ENCODE measurements at places on chromosomes 16 and 17.

DNA sequence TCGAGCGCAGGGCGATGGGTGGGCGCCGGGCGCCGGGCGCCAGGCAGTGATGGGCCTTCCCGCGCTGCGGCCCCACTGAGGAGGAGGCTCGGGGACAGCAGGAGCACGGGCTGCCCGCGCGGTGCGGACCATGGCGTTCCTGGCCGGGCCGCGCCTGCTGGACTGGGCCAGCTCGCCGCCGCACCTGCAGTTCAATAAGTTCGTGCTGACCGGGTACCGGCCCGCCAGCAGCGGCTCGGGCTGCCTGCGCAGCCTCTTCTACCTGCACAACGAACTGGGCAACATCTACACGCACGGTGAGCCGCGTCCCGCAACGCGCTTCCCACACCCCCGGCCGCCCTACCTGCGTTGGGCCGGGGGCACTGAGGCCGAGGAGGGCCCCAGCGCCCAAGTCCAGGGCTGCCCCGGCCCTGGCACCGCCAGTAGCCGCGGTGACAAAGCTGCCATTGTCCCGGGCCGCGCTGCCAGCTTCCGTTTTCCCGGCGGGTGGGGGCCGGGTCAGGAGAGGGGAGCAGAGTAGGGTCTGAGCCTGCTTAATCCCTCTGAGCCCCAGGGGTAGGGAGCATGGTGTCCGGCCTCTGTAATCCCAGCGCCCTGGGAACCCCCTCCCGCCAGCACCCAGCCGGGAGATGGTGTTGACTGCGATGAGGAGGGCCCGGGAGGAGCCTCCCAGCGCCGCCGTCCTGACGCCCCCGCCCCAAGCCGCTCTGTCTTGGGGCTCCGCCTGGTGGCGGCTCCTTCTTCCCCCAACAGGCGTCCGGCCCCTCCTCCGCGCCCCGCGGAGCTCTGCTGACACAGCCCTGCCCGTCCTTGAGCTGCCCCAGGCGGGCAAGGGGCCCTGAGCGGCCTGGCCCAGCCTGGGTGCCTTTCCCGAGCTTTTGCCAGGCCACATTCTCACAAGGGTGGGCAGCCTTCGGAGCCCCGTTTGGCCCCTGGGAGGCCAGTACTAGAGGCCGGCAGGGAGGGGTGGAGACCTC lies 685 bp downstream of the PAQR4 start:
- peak; percentile 33 for DNase-seq

- DNase-seq = no peak
Observed at GRCh38 chr17:81097943-81098308, 63.0 kb downstream of the BAIAP2 start.

GRCh38 chr17:40038882-40039513 lies 15.2 kb downstream of the MED24 start:
- peak; percentile 89 for DNase-seq

DNA sequence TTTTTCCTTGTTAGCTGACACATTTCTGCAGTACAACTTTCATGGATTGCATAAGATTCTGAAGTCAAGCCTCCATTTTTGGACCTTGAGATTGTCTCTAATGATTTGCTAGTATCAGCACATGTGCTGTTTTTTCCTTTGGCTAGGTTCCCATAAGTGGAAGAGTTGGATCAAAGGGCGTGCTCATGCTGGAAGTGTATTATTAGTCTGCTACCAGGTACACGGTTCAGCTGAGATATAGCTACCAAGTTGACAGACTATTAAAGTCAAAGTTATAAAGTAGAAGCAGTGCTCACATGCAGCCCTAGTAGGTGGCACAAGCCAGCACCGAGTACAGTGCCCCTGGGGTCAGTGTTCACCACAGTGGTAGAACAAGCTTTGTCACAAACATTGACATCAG lies 3.2 kb downstream of the FAHD1 start:
- DNase-seq = no peak

DNA sequence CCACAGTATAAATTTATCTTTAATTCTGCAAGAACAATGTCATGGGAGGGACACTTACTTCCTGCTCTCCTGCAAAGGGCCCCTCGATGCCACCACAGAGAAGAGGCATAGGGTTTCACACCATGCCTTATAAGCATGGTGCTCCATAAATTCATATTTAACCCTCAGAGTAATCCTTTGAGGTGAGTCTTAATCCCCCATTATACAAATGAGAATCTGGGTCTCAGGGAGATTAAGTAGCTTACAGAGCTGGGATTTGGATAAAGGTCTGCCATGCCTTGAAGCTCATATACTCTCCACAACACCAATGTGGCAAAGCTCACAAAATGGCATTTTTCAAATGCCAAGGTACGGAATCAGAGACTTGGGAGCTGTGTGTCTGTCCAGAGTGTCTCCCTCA lies 268.5 kb upstream of the CCL2 start:
- DNase-seq = no peak

- no peak for DNase-seq
Observed at GRCh38 chr17:45367216-45367615, 50.4 kb upstream of the MAP3K14 start.

DNA sequence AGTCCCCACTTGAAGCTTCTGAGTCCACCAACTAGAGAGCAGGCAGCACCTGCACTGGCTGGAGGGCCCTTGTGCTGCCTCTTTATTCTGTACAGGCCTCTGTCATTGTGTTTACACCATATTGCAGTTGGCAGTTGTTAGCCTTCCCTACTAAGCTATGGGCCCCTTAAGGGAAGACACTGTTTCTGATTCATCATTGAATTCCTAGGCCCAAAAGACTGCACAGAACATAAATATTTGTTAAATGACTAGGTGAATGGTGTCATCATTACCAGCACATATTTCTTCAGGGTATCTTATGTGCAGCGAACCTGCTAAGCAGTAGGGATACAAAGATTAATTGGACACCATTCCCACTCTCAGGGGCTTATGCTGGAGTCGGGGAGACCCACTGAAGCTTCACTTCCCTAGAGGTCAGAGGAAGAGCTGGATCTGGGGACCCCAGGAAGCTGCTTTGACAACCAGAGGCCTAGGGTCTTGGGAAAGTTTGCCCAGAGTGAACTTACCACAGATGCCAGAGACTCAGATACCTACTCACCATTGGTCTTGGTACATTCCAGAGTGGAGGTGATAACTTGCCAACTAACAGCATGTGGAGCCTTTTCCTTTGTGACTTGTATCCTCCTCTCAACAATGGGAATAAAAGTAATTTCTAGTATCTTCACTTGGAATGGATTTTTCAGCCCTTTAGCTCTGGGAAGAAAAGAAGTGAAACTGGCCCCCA lies 28.7 kb upstream of the DDX52 start:
- DNase-seq = peak; percentile 80

GRCh38 chr17:14157822-14158221 lies 78.8 kb downstream of the CDRT15 start:
- no peak for DNase-seq

- peak; percentile 62 for DNase-seq
Observed at GRCh38 chr17:50087246-50087911, 7.8 kb upstream of the PDK2 start.

DNA sequence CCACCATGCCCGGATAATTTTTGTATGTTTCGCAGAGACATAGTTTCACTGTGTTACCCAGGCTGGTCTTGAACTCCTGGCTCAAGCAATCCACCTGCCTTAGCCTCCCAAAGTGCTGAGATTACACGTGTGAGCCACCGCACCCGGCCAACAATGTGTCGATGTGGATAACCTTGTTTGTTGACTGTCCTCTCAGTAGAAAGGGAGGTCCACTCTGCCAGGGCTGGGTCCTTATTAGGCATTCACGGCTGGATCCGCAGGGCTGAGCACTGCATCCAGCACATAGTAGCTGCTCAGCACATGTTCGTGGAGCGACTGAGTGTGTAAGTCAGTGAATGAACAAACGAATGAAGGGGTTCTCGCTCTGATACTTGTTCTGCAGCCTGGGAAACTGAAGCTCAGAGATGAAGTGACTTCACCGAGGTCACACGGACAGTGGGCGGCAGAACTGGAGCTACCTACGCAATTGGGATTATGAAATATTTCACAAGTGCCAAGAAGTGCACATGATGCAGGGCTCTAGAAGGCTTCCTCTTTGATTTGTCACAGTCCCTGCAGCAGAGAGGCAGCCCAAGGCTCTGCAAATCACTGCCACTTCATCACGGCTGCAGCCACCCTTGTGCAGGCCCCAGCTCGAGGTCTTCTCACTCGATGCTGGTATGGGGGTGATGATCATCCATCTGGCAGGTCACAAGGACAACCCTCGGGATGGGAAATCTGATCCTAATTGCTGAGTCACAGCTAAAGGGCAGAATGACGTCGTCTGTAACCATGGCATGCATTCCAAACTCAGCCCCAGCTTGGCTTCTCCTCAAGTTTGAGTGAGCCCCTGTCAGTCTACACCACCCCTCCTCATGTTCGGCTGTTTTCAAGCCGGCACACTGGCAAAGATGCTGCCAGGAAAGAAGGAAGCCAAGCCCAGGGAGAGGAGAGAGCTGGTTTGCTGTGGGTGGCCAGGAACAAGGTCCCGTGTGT lies 28.0 kb upstream of the SNN start:
- peak; percentile 99 for DNase-seq

- DNase-seq = no peak
Observed at GRCh38 chr16:86864586-86864985, 286.2 kb downstream of the FOXL1 start.

DNA sequence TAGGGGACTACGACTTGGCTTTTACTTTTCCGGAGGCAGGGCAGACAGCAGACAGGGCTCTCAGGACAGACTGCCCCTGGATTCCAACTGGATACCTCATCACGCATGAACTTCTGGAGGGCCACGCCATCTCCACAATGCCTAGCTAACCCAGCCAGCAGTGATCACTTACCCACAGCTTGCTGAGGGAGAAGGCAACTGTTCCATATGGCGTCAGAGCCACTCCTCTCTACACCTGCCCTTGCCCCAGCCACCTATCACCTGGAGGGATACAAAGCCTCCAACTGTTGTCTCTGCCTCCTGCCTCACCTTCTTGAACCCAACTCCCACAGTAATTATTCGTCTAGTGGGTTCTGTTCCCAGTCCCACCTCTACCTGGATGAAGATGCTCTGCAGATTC lies 8.8 kb downstream of the MYO19 start:
- no peak for DNase-seq

DNA sequence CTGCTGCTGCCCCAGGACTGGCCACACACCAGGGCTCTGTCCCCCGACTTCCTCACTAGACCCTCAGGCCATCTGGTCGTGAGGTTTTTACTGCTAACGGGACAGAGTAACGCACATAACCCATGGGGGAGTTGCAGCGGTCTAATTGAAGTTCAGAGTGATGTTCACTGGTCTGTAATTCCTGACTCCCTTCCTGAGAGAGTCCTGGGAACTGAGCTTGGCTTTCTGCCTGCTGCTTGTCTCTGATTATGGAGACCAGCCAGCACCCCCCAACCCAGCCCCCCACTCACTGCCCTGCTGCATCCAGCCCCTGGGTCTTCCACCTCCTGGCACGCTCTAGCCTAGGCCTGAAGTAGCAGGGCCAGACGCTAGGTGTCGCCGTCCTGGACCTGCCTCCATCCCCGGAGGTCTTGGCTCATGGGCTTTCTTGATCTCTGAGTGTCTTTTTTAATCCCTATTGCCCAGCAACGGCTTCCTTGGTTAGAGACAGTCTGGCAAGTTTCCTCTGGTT lies 192.9 kb downstream of the CCDC182 start:
- no peak for DNase-seq

DNA sequence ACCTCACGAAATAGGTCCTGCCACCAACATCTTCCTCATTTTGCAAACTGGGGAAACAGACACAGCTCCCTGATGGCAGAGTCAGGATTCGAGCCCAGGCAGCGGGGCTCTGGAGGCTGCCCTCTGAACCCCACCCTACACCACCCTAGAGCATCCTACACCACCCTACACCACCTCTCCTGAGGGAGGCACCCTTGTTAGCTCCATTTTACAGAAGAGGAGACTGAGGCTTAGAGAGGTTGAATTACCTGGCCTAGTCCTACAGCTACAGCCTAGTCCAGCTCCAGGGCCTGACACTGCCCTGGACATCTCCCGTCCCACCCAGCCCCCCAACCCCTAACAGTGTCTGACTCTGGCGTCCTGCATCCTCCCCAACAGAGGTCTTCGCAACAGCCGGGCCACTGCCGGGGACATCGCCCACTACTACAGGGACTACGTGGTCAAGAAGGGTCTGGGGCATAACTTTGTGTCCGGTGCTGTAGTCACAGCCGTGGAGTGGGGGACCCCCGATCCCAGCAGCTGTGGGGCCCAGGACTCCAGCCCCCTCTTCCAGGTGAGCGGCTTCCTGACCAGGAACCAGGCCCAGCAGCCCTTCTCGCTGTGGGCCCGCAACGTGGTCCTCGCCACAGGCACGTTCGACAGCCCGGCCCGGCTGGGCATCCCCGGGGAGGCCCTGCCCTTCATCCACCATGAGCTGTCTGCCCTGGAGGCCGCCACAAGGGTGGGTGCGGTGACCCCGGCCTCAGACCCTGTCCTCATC lies 3.2 kb upstream of the NECAB2 start:
- no peak for DNase-seq

DNA sequence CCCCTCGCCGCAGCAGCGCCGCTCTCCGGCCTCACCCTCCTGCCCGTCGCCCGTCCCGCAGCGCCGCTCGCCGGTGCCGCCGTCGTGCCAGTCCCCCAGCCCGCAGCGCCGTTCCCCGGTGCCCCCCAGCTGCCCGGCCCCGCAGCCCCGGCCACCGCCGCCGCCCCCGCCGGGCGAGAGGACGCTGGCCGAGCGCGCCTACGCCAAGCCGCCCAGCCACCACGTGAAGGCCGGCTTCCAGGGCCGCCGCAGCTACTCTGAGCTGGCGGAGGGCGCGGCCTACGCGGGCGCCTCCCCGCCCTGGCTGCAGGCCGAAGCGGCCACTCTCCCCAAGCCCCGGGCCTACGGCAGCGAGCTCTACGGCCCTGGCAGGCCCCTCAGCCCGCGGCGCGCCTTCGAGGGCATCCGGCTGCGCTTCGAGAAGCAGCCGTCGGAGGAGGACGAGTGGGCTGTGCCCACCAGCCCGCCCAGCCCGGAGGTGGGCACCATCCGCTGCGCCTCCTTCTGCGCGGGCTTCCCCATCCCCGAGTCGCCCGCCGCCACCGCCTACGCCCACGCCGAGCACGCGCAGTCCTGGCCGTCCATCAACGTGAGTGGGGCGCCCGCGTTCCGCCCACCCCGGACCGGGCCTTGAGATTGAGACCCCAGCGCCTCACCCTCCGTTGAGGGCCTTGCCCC lies 15.0 kb downstream of the TBKBP1 start:
- peak; percentile 53 for DNase-seq

DNA sequence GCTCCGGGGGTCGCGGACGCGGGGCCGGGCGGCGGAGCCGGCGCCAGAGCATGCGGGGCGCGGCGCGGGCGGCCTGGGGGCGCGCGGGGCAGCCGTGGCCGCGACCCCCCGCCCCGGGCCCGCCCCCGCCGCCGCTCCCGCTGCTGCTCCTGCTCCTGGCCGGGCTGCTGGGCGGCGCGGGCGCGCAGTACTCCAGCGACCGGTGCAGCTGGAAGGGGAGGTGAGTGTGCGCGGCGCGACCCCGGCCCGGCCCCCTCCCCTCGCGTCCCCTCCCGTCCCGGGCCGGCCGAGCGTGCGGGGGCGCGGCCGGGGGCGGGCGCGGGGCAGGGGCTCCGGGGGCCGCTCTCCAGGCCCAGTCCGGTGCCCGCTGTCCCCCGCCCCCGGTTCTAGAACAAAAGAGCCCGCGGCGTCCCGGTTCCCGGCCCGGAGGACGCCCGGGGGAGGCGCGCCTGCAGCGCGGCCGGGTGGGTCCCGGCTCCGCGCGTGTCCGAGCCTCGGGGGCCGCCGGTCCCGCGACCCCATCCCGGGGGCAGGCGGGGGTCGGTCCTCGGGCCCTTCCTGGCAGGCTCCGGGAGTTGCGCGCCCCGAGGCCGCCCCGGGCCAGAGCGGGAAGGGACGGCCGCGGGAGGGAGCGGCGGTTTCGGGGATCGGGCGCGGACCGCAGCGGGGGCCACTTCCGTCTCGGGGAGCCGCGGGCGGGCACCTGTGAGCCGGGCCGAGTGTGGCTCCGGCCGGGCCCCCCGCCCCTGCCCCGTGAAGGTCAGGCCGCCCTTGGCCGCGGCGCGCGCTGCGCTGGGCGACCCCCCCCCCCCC lies 563 bp downstream of the METRNL start:
- DNase-seq = no peak

All from fibroblast of gingiva (primary cell).